IMR-90 (cell line): ENCODE measurements at places on chromosomes 16 and 17.

GRCh38 chr17:58411408-58411894 is 5.9 kb downstream of the RNF43 start:
- no peak for DNase-seq

DNA sequence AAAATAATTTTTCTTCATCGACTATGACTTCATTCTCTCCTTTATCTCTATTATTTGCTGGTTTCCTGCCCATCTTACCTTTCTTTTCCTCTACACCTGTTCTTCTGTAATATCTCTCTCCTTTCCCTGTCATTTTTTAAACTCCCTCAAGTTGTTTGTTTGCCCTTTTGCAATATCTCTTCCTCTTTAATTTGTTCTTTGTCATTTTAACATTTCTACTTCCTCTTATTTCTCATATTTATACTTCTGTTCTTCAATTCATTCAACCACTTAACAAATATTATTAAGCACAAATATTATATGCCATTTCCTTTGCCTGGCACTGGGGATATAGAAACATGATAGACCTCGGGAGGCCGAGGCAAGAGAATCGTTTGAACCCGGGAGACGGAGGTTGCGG is 22.6 kb downstream of the MAP3K3 start:
- DNase-seq: no peak

GRCh38 chr16:9113707-9114106 is 22.3 kb downstream of the HAPSTR1 start:
- DNase-seq: no peak

- DNase-seq: peak; percentile 52
Observed at GRCh38 chr17:31803494-31804213, 55.4 kb downstream of the COPRS start.

- no peak for DNase-seq
Observed at GRCh38 chr17:40645943-40646342, 1.7 kb downstream of the SMARCE1 start.

DNA sequence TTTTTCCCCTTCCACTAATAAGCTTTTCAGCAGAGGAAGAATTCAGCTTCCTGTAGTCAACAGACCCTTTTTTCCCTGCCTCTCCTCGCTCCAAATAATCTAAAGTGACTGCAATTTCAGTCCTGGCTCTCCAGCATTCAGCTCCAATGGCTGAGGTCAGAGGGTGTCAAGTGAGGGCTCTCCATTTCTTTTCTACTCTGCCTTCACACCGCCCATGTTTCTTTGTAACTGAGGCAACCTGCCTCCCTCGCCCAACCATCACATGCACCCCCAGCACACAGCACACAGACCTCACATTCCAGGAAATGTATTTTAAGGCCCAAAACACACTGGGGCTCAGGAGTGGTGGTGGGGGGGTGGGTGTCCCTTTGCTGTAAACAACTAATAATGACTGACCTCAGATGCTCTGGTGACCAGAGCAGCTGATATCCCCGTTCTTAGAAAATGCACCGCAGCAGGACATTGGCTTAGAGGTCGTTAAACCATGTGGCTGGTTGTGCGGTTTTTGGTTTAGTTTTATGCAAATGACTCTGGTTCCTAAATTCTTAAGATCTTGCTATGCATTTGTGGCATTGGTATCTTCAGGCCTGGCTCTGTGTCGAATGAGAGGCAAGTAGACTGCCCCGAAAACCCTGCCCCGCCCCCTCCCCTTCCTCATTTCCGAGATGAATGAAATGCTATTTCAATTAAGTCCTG is 203.6 kb downstream of the ZFHX3 start:
- no peak for DNase-seq

DNA sequence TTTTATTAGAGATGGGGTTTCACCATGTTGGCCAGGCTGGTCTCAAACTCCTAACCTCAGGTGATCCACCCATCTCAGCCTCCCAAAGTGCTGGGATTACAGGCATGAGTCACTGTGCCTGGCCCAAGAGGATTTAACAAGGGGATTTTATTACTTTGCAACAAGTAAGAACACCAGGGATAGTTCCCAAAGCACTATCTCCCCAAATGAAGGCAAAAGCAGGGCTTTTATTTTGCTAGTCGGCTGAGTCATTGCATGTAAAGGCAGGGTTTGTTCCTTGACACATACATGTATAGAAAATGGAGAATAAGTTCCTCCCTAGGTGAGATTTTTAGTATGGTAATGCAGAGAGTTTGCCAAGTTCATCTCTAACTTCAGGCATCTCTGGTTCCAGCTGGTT is 24.0 kb downstream of the REXO5 start:
- no peak for DNase-seq

GRCh38 chr16:72198771-72199201 is 26.8 kb upstream of the PMFBP1 start:
- no peak for DNase-seq

DNA sequence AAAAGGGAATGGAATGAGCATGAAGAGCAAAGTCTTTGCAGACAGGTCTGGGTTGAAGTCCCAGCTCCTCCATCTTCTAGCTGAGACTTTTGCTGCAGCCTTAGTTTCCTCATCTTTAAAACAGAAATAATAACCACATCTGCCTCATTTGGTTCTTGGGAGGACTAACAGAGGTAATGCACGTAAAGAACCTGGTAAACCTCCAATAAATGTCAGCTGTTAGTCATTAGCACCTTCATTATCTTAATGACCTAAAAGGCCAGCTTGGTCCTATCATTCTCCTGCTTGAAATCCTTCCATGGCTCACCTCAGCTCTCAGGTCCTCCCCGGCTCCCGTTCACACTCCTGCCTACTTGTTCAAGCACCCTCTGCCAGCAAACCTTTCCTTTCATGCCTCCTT is 51.8 kb downstream of the SKAP1 start:
- DNase-seq: no peak

GRCh38 chr16:4933433-4933832 is 3.5 kb downstream of the PPL start:
- no peak for DNase-seq

- DNase-seq: no peak
Observed at GRCh38 chr17:17729620-17730249, 48.5 kb downstream of the RAI1 start.

DNA sequence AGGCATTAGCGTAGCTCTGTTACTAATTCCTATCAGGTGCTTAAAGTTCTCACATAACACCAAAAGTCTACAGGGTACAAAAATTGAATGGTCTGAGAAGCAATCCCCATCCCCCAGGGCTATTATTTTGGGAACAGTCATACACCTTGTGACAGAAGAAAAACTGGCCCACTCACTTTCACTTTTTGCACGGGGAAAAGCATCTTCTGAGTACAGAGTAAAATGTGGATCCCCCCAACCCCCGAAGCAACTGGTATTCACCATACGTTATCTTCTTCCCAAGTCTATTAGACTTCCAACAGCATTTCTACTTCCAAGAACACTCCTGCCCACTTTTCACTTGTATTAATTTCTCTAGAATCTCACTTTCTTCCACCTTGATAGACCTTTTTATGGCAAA is 11.8 kb downstream of the GGA3 start:
- no peak for DNase-seq

DNA sequence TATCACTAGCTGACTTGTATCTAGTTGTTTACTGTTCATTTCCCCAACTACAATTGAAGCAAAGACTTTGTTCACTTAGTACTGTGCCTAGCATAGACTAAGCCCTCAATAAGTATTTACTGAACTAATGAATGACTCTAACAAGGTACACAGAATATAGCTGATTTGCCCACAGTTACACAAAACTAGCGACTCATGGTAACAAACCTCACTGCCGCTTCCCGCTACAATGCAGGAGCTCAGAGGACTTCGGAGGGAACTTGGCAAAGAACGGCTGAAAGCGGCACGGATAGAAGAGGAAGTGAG is 524 bp downstream of the EFTUD2 start:
- DNase-seq: no peak

DNA sequence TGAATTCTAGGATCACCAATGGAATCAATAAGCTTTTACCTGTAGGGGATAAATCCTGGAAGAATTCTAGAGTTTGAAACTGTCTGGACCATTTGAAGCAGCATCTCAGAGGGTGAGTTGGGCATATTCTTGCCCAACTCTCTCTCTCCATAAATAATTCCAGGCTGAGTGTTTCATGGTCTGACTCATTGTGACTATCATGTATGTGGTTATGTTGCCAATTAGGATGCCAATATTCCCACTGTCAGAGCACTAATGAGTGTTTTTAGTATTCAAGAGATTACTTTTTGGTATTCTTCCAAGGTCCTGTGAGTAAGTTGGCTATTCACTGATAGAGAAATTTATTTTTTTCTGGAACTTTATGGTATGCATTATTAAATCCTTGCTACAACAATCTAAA is 456.9 kb downstream of the TOX3 start:
- DNase-seq: peak; percentile 0

- DNase-seq: no peak
Observed at GRCh38 chr17:44314524-44314868, 6.1 kb downstream of the RUNDC3A start.

DNA sequence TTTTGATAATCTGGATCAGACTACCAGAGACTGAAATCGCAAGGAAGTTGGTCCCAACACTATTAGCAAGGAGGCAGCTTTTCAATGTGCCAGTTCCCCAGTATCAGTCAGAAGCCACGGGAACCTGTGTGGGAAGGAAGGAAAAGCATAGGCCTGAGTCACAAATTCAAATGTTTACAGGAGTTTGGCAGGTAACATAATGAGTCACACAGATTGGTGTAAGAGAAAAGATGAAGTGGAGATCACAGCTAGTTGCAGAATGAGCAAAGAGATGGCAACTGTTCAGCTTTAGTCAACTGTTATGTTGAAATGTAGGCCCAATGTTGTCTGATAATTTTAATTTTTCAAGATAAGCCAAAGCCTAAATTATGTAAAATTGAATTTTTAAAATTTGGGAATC is 28.1 kb upstream of the ITGA2B start:
- peak; percentile 97 for DNase-seq

DNA sequence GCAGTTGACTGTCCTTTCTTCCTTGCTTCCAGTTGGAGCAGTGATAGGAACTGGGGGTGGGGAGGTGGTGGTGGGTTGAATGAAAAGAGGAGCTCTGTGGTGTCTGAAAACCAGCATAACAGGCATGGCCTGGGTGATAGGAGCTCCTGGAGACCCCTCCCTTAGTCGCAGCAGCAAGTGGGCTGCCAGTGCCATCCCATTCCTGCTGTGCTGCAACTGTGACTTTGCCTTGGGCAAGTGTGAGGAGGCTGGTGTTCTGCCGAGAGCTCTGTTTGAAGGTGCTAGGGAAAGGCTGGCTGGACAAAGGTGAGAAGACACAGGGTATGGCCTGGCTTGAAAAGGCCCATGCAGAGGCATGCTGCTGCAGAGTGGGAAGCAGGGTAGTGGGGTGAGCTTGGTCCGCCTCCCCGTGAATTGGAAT is 2.7 kb upstream of the CDK5R1 start:
- no peak for DNase-seq

DNA sequence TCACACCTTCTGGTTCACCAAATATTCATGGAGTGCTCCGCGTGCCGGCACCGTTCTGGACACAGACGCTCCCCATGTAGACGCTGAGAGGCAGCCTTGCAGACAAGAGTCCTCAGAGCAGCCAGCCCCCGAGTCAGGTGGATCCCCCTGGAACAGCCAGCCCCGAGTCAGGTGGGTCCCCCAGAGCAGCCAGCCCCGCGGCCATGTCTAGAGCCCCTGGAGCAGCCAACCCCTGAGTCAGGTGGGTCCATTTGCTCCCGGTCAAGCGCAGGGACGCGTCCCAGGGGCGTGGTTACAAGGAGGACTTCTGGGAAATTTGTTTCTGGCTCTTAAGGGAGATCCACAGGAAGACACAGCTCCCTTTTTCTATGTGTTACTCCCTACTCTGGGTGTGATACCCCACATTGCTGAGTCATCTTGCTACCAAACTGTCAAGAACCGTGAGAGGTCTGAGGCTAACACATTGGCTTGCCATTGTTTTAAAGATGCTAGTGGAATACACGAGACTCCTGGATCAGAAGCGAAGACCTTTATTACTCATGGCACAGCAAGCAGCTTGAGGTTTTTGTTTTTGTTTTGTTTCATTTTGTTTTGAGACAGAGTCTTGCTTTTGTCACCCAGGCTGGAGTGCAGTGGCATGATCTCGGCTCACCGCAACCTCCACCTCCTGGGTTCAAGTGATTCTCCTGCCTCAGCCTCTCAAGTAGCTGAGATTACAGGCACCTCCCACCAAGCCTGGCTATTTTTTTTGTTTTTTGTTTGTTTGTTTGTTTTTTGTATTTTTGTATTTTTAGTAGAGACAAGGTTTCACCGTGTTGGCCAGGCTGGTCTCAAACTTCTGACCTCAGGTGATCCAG is 43.3 kb upstream of the CBFA2T3 start:
- no peak for DNase-seq
